NCI-H1105 (cell line): ENCODE measurements at places on chromosomes 6 and 20.

GRCh38 chr20:24109008-24109407 is 120.4 kb upstream of the GGTLC1 start:
- no peak for DNase-seq

DNA sequence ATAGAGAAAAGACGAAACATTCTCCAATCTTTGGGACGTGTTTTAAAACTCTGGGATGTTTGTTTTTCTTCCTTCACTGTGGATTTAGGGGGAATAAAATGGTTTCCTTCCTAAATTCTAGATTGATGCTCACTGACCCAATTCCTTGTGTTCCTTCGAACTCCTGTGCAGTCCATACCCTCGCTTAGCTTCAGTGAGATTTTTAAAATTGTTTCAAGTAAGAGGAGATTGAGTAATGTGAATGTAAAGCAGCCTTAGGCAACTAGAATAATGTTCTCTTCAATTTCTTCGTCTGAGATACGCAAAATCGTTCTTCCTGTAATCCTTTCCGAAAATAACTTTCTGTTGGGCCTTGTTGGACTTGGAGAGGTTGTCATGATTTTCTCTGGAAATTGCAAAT is 2.6 kb upstream of the VGLL2 start:
- DNase-seq, result no peak

GRCh38 chr20:55626716-55627115 is 378.6 kb downstream of the CBLN4 start:
- DNase-seq, result no peak

GRCh38 chr6:167661552-167662044 is 165.1 kb upstream of the AFDN start:
- no peak for DNase-seq

DNA sequence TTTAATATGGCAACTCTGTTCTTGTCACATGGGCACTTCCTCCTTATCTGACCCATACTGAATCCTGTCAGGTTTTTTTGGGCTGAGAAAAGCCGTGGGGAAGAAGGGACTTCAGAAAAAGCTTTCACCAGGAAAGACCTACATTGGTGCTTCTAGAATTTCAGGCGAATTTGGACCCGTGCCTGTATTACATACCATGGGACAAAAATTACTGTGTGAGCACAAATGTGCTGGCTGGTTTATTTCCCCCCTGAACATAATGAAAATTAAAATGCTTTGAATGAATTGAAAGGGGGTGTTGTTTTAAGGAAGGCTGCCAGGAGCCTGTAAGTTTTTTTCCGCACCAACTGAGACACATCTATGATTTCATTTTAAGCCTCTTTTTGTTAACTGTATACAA is 29.6 kb downstream of the CAP2 start:
- no peak for DNase-seq

- DNase-seq, result no peak
Observed at GRCh38 chr6:227812-228338, 64.4 kb upstream of the DUSP22 start.

GRCh38 chr6:119182875-119183274 is 104.4 kb upstream of the FAM184A start:
- no peak for DNase-seq

DNA sequence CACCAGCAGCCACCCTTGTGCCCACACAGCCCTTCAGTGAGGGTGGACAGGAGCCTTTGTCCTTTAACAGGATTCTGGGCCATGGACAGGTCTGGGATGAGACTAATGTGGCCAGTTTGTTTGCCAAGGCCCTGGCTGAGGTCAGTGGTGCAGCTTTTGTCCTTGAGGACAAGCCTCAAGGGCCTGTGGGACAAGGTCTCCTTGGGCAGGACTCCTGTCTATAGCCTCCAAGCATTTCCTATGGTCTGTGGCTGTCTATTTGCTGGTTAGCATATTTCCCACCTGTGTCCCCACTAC is 44.1 kb downstream of the SUN5 start:
- no peak for DNase-seq

DNA sequence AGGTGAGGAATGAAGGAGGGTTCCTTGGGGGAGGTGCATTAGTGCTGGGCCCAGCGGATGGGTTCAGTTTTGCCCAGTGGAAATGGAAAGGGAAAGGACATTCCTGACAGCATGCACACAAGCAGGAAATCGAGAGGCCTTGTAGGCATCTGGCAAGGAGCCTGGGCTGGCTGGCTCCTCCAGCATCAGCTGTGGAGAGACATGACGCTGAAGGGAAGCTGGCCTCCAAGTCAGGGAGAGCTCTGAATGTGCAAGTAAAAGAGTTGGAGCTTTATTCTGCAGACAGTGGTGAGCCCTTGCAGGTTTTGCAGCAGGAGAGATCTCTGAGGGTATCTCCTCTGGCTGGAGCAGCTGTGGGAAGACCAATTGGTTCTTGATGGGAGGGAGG is 154.3 kb downstream of the MRPL14 start:
- no peak for DNase-seq

GRCh38 chr6:42042108-42042507 is 8.2 kb upstream of the TAF8 start:
- no peak for DNase-seq

DNA sequence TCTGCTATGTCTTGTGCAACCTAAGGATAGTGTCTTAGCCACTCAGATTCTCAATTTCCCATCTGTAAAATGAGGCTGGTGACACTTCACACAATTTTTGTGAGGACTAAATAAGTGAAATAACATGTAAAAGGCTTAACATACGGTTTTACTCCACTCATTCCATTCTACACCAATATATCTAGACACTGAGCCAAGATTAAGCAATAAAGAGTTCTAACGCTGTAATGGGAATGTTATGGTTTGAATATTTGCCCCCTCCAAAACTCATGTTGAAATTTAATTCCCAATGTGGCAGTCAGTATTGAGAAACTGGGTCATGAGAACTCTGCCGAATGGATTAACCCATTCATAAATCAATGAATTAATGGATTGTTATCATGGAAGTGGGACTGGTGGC is 301.0 kb downstream of the HACE1 start:
- DNase-seq, result no peak

GRCh38 chr20:62201173-62202082 is 18.6 kb downstream of the MTG2 start:
- DNase-seq, result no peak

DNA sequence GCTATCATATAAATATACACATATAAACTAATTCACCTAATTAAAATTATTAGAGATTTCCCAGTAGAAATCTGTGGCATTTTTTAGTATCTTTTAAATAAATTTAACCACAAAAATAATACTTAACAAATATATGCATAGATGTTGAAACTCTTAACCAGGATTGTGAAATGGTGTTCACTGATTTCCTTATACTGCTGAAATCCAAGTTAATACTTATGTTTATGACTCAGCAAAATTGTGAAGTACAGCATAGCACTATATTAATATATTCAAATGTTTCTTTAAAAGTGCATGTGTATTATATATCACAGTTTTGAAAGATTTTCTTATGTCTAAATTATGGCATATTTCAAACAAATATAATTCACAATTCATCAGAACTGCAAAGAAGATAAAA is 328.2 kb upstream of the MANEA start:
- DNase-seq, result no peak

GRCh38 chr6:79453558-79454042 is 83.6 kb downstream of the LCA5 start:
- no peak for DNase-seq
